ENCODE measurements at places on chromosomes 11 and 22.

- DNase-seq: no peak
Observed at GRCh38 chr11:108313444-108313843, 90.6 kb downstream of the ATM start.

- no peak for DNase-seq
Observed at GRCh38 chr11:26613759-26614158, 41.7 kb upstream of the MUC15 start.

- no peak for DNase-seq
Observed at GRCh38 chr11:74776546-74776945, 27.9 kb downstream of the RNF169 start.

- DNase-seq: no peak
Observed at GRCh38 chr22:49522582-49523373, 304.9 kb downstream of the BRD1 start.

GRCh38 chr11:31801298-31801702, 9.8 kb downstream of the PAX6 start:
- no peak for DNase-seq

- no peak for DNase-seq
Observed at GRCh38 chr22:41909310-41910049, 5.4 kb downstream of the SHISA8 start.

- no peak for DNase-seq
Observed at GRCh38 chr22:25774575-25775026, 32.6 kb downstream of the MYO18B start.

- no peak for DNase-seq
Observed at GRCh38 chr11:103727262-103727661, 309.2 kb upstream of the DDI1 start.

All from KG1 (cell line).